ENCODE measurements at places on chromosomes 6 and 20.

GRCh38 chr6:21263531-21264287 is 329.8 kb upstream of the SOX4 start:
- no peak for DNase-seq

DNA sequence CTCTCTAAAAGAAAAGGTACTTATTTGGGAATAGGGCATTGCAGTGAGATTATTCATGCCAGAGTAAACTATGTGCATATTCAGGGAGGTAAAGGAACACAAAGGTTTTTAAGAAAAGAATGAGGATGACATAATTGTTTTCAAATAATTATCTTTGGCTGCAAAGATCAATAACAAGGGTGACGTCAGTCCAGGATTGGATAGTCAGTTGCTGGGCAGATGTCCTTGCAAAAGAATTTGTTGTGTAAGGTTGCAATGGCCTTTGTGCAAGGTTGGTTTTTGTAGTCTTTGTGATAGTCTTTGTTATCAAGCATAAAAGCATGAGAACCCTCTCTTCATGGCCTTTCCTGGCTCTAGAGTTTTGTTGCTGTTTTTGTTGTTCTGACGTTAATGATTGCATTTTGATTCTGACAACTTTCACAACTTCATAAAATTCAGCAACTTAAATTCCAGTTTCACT is 17.7 kb downstream of the LOC128125822 start:
- no peak for DNase-seq

GRCh38 chr6:148971031-148971927 is 224.4 kb downstream of the UST start:
- no peak for DNase-seq

DNA sequence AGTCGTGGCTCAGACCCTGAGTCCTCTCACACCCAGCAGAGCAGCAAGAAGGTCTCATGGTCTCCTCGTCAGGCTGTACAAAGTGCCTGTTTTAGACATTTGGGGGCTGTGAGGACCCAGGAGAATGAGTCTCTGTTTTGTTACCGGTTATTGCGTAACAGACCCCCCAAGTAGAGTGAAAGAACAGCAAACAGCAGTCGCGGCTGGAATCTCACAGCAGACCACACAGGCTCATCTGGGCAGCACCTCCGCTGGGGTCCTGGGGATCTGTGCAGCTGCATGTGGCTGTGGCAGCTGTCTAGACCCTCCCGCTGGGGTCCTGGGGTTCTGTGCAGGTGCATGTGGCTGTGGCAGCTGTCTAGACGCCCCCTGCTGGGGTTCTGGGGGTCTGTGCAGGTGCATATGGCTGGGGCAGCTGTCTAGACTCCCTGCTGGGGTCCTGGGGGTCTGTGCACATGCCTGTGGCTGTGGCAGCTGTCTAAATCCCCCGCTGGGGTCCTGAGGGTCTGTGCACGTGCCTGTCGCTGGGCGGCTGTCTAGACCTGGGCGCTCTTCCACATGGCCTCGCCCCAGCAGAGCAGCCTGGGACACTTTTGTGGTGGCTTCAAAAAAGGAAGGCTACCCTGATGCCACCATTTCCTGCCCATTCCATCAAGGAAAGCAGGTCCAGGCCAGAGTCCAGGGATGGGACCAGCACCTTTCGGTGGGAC is 24.7 kb downstream of the ENTPD6 start:
- no peak for DNase-seq

DNA sequence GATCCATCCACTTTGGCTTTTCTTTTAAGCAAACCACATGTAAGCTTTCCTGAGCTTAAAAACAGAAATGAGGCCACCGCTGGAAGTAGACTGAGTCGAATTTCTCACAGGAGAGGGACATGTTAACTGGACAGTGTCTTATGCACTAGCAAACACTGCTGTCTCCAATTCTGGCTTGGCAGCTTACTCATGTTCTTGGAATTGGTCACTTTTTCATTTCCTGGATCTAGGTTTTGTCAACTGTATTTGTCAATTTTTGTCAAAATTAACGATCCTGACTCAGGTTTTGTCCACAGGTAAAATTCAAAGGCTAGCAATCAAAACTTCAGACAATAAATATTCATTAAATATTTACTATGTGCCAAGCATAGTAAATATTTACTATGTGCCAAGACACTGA is 601.5 kb downstream of the RNF144B start:
- DNase-seq, result no peak

DNA sequence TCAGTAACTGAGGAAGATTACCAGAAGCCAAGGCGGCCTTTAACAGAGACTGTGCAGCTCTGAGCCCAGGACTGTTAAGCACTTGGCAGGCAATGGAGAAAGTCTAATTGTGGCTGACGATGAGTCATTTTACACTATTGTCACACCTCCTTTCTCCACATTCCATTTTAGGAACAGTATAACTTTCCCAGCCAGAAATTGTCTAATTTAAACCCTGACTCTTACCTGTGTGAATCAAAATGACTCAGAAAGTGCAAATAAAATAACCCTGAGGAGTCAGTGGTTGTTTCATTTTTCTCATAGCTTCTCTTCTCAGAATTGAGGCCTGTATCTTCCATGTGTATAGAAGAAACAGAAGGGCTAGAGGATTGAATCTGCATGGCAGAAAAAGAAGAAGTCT is 40.0 kb upstream of the OPN5 start:
- no peak for DNase-seq

DNA sequence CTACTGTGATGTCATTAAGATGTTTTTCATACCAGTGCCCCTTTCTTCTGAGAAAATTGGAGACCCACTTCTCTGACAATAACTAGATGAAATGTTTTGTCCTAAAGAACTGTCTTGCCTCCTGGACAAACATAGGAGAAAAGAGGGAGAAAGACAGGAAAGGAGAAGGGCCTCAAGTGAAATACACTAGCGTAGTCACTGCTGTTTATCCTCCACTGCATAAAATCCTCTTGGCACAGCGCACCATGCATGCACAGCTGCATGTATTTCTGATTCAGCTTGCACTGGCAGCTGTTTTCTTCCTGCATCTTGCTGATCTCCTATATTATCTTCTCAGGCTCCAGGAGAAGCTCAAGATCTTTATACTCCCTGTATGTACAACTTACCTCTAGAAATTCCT is 158.0 kb upstream of the BMP5 start:
- DNase-seq, result no peak
